RWPE1 (cell line): ENCODE measurements at places on chromosomes 6 and 20.
A peak's percentile ranks its signal among the peaks of the same experiment; 100 is the strongest.

DNA sequence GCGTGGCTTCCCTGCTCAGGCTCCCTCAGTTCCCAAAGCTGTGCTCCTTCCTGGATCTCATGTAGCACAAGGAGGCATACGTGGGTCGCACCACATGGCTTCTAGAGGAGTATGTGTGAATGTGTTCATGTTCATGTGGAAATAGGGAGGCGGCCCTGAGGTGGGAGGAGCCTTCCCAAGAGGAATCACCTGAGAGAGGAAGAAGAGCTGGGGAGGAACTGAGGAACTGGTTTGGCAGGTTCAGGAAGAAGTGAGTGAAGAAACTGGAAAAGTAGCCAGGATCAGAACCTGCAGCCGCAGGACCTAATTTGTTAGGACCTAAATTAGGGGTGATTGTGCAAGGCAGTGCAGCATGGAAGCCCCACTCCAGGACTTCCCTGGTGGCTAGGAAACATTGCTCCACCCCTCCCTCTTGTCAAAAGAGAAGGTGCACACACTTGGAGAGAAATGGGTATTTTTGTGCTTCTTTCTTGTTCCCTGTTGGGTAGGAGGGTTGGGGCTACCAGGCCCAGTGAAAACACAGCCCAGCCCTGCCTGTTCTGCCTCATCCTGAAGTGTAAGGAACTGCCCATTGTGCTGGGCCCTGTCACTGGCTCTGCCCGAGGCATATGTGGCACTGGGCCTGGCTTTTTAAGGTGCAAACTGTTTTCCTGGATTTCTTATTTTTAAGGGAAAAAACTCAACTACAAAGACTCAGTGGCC, 20.7 kb downstream of the SYNJ2 start:
- DNase-seq = peak; percentile 82

- DNase-seq = no peak
Observed at GRCh38 chr6:82775361-82775760, 290.3 kb downstream of the UBE3D start.

- DNase-seq = no peak
Observed at GRCh38 chr6:162313922-162314660, 413.5 kb downstream of the PRKN start.

- no peak for DNase-seq
Observed at GRCh38 chr6:1579096-1579495, 30.6 kb upstream of the FOXC1 start.

GRCh38 chr6:24394061-24394779, 8.5 kb upstream of the MRS2 start:
- no peak for DNase-seq

DNA sequence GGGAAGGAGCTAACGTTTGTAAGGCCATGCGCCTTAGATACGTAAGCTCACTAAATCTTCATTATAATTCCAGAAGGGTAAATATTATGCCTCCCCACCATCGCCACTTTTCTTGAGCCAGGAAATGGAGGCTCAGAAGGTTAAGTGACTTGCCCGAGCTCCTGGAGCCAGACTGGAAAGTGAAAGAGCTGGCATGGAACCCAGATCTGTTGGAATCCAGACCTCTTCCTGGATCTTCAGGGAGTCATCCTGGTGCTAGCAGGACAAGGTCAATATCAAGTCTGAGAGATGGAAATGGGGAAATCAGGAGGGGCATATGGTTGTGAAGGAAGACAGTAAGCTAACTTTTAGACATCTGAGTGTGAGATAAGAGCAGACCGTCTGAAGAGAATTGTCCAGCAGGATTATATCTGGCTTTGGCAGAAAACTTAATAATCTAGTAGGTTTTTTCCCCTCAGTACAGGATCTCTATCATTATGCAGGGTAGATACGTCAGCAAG, 6.2 kb downstream of the TMEM200A start:
- DNase-seq = no peak

DNA sequence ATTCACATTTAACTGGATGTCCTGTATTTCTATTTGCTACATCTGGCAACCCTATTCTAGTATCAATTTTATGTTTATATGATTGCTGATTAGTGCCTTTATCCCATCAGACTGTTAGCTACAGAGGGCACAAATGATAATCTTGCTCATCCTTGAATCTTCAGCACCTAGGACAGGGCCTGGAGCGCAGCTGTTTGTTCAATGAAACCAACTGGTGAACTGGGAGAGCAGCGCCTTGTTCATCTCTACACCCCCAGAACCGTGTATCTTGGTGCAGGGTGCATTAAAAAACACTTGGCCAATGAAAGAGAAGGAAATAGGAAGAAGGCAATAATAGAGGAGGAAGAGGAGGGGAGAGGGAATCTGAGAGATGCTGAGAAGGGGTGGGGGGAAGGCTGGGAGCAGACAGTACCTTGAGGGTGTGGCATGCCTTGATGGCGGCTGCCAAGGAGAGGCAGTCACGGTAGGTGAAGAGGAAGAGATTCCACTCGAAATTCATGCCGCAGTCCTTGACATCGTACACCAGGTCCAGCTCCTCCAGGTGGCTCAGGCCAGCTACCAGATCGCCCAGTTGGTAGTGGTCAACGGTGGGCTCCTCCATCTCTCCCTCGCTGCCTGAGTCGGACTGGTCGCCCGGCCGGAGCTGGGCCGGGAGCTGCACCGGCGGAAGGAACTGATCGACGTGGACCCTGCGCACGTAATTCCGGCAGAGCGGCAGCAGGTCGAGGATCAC, 15.5 kb downstream of the TMEM151B start:
- no peak for DNase-seq

DNA sequence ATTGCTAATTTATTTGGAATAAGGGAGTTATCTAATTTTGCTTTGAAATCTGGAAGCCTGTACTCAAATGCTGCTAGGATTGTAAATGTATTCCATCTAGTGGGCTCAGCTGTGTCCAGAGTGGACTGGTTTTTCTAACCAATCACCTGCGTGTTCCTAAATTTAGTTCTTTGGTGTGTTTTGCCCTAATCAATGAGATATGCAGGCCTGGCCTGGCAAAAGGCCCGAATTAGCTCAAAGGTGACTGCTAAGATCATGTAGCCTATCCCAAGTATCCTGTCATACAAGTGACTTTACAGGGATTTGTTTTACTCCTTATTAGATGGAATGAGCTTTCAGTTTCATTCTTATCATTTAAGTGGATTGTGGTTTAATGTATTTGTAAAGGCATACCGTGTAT, 51.3 kb upstream of the ARMC2 start:
- no peak for DNase-seq

DNA sequence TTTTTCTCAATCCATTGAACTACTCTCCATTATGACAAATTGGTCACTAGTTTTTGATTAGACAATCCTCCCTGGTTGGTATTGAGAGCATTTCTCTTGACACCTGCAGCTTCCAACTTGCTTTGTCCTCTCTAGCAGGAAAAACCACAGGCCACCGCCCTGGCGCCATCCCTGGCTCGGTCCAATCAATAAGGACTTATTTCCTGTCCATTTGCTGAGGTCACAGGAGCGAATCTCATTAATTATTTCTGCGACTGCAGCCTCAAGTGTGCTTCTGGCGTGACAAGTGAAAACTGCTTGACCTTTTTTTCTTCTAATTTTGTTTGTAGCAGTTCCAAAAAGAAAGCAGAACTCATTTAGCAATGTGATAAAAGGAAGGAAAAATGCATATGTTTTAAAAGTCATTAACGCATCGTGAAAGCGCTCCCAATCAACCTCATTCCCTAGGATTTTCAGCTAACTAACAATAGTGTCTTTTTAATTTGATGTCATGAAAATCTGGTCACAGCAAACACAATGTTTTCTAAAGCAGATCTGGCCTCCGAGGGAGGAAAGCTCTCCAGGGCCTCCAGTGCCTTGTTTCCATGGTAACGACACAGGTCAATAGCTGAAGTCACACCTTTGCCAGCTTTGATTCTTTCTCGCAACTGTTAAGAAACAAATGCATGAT, 39.0 kb upstream of the BEND3 start:
- no peak for DNase-seq
